ENCODE measurements at places on chromosomes 5 and 9. TPM values are rescaled to one million over a fixed set of nuclear protein-coding genes. Genes with fewer than 3 reads are reported as not detected.

PCDHGA8 gene
- total RNA-seq, result 0.08 TPM

DNA sequence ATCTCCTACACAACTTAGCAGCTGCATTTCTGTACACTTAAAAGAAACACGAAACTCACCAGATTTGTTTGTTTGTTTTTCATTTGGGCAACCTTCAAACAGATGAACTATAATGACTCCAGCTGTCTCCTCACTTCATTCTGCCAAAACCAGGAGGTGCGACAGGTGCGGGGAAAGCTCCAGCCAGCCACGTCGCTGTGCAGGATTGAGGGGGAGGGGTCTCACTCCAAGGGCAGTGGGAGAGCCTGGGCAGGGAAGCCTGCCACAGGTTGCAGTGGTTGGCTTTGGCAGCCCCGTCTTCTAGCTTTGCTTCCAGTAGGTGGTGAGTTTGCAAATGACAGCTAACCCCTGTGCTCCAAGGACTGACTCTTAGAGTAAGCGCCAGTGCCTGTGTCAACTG, 215.8 kb downstream of the CEMIP2 start:
- no peak for DNase-seq

CTXN3 gene
- not detected for total RNA-seq

GRCh38 chr9:114861922-114862605, 56.2 kb upstream of the TNFSF15 start:
- DNase-seq, result no peak

DNA sequence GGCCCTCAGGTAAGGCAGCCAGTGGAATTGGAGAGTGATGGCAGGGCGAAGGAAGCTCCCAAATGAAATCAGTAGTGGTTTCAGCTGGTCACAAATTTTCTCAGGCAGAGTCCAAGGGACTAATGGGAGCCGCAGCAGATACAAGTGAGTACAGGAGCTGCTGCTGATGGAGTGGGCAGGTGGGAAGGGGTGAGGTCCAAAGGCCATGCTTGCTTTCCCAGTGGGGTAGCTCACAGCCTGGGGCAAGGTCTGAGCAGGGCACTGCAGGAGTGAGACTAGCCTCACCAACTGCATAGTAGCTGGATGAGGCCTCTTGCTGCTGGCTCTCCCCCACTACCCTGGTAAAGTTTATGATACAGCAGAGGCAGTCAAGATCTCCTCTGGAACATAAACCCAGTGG, 38.2 kb downstream of the MTAP start:
- DNase-seq, result no peak

APBB3 gene
- total RNA-seq, result 74.2 TPM

PCDHB12 gene
- not detected for total RNA-seq

DNA sequence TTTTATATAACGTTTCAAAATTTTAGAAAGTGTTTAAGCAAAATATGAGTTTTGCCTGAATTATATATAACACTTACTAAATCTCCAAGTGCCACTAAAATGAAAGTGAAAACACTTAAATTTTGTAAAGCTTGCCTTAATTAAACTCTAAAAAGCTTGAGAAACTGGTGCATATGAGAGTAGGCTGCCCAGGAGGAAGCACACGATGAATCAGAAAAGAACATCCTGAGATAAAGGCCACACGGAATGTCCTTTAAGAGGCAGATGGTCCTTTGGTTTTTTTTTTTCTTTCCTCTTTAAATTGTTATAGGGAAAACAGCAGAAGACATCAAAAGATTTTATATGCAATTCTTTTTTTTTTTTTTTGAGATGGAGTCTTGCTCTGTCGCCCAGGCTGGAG, 60.3 kb downstream of the HABP4 start:
- no peak for DNase-seq

SLIT3 gene
- not detected for total RNA-seq

DNA sequence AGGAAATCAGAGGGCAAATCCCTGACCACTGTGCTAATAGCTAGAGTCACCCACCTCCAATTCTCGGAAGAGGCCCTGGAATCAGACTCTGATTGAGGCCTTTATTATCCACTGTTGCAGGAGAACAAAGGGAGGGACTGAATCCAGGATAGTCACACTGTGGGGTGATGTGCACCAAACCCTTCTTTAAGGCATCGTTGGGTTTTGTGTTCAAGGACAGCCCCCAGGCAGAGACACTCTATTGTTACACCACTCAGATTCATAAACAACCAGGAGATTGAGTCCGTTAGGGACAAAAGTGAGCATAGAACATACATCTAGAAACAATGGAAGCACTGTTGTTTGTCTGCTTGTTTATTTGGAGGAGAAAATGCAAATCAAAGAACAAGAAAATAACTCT, 124.6 kb upstream of the TBCA start:
- DNase-seq, result no peak

CCIN gene
- total RNA-seq, result not detected

- no peak for DNase-seq
Measured at GRCh38 chr9:135146766-135147473, 59.5 kb downstream of the OLFM1 start.

DNA sequence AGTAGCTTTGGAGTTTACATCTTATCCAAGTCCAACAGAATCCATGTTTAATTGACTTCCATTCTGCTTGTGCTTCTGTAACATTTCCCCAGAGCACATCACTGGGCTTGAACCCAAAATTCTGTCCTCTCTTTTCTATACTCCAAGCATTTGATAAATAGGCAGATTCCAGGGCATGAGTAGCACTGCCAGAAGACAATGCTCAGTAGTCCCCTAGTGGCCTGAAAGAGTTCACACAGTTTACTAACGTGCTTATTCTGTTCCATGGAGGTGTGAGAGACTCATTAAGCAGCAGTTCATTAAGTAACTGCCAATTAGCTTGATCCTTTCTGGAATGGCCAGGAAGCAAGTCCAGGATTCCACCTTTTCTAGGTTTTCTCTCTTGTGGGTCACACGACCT, 9.4 kb upstream of the GABRA6 start:
- no peak for DNase-seq

PCDHB1 gene
- total RNA-seq, result not detected

PLPP7 gene
- total RNA-seq, result not detected

SHOC1 gene
- total RNA-seq, result not detected

GRCh38 chr5:118302786-118303185, 685.6 kb downstream of the DTWD2 start:
- no peak for DNase-seq

DNA sequence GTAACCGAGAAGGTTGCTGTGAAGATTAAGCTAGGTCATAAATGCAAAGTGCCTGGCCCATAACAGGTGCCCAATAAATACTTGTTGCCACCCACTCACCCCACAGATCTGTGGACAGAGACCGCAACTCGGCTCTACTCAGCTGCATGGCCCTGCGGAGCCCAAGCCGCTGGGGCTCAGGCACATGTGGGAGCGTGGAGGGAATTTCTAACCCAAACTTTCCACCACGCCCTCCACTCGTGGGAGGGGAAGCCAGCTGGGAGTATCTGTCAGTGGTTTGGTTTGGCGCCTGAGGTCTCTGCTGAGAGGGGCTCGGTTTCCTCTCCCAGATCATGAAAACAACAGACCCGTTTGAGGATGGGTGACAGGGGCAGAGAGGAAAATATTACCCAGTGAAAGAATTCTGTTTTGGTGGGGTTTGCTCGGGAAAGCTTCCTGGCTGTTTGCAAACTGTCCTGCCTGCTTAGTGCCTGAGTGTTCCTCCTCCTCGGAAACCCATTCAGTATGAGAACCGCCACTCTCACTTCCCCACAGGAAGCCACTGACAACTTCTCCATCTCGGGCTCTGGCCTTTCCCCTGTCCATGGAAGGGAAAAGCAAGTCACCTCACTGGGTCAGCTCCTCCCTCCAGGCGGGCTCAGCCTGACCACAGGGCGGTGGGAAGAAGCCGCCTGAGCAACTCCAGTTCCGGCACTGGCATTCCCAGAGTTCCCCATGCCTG, 60.1 kb downstream of the RGS3 start:
- DNase-seq, result no peak

PKD2L2 gene
- total RNA-seq, result not detected

Measured in naive thymus-derived CD4-positive, alpha-beta T cell (primary cell).